GM12865 (cell line): ENCODE measurements at places on chromosomes 12 and 14.

DNA sequence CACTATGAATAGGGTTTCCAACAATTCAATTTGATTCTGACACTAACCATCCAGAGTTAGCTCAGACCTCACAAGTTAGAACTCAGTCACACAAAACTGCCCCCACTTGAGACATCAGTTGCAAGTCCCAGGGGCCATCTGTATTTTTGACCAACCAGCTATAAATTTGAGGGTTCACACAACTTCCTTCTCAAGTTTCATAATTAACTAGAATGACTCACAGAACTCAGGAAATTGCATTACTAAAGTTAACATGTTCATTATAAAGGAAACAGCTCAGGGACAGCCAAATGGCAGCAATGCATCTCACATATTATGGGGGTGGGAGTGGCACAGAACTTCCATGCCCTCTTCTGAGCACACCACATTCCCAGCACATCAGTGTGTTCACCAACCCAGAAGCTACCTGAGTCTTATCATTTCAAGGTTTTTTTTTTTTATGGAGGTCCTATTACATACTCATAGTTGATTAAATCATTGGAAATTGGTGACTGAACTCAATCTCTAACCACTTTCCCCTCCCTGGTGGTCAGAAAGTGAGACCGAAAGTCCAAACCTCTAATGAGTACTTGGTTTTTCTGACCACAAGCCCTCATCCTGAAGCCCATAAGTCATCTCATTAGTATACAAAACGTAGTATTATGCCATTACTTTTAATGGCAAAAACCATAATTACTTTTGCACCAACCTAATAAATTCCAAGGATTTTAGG, 1721.5 kb upstream of the SEL1L start:
- peak; percentile 11 for DNase-seq

DNA sequence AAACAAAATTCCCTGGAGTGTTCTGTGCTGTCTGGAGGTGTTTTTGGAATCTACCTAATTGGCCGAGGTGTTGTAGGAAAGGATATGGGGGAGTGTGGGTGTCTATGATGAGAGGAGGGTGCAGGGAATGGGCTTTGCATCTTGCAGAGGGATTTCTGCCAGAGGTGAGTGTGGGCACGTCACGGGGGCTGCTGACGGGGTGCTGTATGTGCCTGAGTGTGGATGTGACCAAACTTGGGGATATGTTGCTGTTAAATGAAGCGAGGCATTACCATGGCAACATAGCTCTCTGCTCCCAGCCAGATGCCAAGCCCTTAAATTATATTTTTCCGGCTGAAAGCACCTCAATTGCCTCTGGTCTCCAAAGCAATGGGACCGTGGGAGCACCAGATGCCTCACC, 44.3 kb upstream of the SPTLC2 start:
- DNase-seq: no peak

DNA sequence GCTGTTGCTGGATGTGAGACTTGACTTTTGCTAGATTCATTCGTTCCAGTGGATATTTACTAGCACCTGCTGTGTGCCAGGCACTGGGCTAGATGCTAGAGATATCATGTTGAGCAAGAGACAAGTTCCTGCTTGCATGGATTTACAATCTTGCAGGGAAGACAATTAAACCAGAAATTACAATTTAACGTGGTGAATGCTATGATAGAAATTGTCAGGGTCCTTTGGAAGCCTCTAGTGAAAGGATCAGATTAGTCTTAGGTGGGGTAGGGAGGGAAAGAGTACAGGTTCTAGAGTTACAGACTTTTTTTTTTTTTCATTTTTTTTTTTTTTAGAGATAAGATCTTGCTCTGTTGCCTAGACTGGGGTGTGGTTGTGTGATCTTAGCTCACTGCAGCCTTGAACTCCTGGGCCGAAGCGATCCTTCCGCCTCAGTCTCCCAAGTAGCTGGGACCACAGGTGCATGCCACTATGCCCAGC, 36.7 kb downstream of the SPATS2 start:
- DNase-seq: no peak

DNA sequence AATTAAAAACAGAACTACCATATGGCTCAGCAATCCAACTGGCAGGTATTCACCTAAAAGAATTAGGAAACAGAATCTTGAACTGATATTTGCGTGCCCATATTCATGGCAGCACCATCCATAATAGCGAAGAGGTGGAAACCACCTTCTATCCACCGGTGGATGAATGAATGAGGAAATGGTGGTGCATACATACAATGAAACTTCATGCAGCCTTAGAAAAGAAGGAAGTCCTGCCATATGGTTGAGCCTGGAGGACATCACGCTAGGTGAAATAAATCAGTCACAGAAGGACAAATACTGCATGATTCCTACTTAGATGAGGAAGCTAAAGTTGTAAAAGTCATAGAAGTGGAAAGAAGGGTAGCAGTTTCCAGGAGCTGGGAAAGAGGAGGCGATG, 6.6 kb downstream of the TCL1A start:
- no peak for DNase-seq

DNA sequence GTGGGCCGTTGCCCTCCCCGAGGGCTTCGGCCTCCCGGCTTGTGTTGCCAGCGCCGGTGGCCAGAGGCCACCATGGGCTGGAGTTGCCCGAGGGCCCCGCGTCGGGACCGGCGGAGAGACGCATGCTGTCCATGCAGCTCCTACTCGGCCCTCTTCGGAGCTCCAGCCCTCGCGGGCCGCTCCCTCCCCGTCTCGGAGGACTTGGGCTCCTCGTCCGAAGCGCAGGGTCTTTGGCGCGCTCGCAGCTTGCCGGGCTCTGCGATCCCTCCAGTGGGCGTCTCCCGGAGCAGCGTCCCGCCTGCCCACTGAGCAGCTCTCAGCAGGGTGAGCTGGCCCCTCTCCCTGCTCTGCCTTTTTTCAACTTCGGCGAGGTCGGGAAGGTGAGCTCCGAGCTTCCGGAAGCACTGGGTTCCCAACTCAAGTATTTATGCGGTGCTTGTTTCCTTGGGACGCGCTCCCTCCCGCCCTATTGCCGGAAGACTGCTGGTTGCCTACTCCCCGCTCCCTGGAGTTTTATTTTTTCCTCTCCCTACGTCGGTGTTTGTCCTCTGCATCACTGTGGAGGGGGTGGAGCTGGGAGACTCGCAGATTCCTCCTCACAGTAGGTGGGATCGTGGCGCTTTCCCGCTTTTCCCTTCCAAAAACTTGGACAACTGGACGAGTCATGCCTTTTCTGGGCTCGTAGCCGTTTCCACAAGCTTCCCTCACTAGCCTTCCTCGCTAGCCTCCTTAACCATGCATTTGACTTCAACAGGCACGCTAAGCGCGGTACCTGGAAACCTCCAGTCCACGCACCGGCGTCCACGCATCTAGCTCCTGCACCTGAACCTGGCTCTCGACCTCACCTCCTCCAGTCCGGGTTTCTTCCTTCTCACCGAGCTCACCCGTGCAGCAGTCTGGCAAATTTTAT, at the start of gene AVPR1A:
AVPR1A (minus strand) TSS at position 489 of the 910 bp plus-strand sequence; CDS start at position 124, 365 bp downstream.
- DNase-seq: no peak

GRCh38 chr14:93115821-93116675, at the start of gene ITPK1:
ITPK1 (minus strand) TSS chr14:93115925; CDS start chr14:93115163, 762 bp downstream.
- peak; percentile 80 for DNase-seq

GRCh38 chr14:72610096-72610830, 283.6 kb downstream of the DPF3 start:
- DNase-seq: no peak

DNA sequence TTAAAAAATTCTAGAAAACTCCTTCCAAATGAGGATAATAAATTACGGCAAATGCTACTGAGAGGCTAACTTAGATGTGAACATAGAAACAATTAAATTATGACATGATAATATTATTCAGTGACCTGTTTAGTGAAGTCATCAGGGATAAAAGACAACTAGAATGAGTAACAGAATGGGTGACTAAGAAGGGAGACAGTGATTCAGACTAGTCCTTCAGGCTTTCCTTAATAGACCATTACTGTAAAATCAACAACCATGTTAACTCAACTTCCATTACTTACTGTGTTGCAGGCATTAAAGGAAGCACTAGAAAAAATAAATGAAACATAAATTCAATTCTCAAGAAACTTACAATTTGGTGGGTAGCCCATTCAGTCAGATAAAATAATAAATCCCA, 543.9 kb upstream of the LRFN5 start:
- DNase-seq: no peak

GRCh38 chr14:65937079-65937959, 524.8 kb downstream of the FUT8 start:
- DNase-seq: no peak

DNA sequence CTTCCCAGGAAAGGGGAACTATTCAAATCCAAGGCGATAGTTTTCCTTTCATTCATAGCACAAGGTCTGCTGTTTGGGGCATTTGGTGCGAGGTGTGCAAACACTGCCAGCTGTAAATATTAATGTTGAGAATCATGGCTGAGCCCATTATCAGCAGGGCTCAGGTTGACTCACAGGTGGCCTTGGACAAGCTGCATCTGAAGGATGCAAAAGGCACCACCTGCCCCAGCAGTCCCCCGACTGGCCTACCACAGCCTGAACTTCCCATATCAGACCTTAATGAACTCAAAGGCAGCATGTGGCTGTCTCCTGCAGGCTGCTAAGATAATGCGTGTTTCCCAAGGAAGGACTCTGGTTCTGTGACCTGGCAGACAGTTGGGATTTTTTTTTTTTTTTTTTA, 93.3 kb upstream of the MAP1LC3B2 start:
- no peak for DNase-seq

GRCh38 chr14:105902131-105902898, 375.9 kb downstream of the TMEM121 start:
- DNase-seq: no peak

GRCh38 chr12:109387425-109388166, 39.9 kb downstream of the MYO1H start:
- DNase-seq: peak; percentile 45

DNA sequence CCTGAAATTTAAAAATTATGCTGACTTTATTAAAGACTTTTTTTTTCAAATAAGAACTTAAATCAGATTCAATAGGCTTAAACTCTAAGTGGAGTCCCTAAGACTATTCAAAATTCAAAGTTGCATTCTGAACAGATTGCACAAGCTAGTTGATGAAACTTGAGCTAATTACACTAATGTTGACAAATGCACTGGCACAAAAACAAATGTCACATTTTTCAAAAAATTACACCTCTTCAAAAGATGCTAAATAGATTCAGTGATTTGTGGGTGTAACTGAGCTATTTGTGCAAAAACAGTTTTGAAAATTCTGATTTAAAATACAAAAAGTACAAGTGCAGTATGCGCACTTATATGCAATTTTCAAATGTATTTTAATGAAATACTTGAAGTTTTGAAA, 205.4 kb downstream of the RERGL start:
- DNase-seq: no peak

GRCh38 chr12:62813031-62813829, 121.7 kb downstream of the PPM1H start:
- peak; percentile 79 for DNase-seq

DNA sequence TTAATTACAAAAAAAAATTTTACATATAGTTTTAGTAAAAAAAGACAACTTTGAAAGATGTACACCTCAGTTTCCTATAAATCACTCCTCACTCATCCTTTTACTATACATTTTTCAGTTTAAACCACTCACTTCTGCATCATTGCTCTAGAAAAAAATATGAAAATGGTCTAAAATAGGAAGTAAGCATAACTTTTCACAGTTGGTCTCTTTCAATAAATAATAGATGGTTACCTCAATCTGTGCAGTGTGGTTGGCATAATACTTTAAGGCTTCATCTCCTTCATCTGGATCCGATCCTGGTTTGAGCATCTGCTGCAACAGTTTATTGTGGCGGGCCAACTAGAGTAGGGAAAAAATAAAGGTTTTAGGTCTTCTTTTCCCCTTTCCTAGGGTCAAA, 247.9 kb downstream of the SSPN start:
- DNase-seq: no peak

GRCh38 chr14:39472078-39472477, 39.8 kb upstream of the FBXO33 start:
- DNase-seq: no peak

GRCh38 chr12:52210925-52211650, 19.3 kb upstream of the KRT80 start:
- no peak for DNase-seq

GRCh38 chr12:108784270-108784669, 53.0 kb upstream of the CORO1C start:
- no peak for DNase-seq

DNA sequence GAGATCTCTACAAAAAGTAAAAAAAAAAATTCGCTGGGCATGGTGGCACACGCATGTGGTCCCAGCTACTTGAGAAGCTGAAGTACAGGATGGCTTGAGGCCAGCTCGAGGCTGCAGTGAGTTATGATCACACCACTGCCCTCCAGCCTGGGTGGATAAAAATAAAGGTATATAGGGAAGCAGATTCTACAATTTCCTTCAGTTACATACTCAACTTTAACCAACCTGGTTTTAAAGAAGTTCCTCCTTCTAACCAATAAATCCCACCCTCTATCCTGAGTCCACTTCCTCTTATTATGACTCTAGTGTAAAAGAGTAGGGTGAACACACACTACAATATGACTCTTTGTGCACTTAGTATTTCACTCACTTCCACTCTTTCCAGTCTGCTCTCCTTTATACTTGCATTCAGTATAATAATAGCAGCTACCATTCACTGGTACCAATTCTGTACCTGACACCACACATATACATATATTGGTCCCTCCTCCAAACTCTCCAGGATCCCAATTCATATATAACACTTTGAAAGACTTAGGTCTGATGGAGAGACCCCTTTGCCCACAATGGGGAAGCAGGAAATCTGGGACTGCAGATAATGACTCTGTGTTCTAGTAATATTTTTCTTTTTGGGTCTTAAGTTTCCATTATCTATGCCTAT, 2.3 kb downstream of the ARF3 start:
- DNase-seq: no peak

GRCh38 chr12:29200586-29200985, 51.5 kb downstream of the FAR2 start:
- no peak for DNase-seq

DNA sequence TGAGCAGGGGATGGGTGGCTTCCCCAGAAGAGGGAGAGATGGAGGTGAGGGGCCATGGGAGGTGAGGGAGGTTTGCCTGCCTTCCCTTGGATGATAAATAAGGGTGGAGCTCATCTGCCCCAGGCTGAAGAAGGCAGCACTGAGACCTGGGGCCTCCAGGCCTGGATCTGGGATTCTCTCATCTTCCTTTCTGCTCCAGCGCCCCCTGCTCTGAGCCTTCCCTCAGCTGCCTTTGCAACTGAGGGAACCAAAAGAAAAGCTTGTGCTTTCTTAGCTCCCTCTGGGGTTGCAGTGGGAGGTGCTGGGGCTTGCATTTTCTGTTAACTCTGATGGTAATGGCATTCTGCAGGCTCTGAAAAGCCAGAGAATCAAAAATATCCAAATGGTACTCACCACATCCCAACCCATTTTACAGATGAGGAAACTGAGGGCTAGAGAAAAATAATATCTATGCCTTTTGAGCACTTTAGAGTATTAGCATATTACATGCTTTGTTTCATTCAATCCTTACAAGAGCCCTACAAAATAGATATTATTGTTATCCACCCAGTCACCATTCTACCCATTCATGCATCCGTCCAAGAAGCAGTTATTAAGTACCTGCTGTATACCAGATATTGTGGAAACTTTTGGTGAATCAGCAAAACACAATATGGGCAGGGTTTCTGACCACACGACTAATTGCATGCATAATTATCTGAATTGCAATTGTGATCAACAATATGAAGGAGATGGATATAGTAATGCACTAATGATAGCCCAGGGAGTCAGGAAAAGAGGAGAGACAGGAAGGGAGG, 102.2 kb downstream of the WSCD2 start:
- DNase-seq: no peak

GRCh38 chr14:39229222-39229543, 4.5 kb upstream of the MIA2 start:
- DNase-seq: peak; percentile 67
